Fibroblast of lung (primary cell): ENCODE measurements at places on chromosomes 5 and 9. TPM values are rescaled to one million over a fixed set of nuclear protein-coding genes. Genes with fewer than 3 reads are reported as not detected.
A peak's percentile ranks its signal among the peaks of the same experiment; 100 is the strongest.

The FAM78A gene
- 0.33 and 0.51 TPM in 2 replicates for total RNA-seq

GRCh38 chr5:107483231-107484024, 187.3 kb downstream of the EFNA5 start:
- no peak overlapping the region for H3K4me3 ChIP-seq
- H3K4me1 ChIP-seq: no peaks in the 10 kb centered on the region
- no peak overlapping the region for H3K27ac ChIP-seq
- DNase-seq: no peak

DNA sequence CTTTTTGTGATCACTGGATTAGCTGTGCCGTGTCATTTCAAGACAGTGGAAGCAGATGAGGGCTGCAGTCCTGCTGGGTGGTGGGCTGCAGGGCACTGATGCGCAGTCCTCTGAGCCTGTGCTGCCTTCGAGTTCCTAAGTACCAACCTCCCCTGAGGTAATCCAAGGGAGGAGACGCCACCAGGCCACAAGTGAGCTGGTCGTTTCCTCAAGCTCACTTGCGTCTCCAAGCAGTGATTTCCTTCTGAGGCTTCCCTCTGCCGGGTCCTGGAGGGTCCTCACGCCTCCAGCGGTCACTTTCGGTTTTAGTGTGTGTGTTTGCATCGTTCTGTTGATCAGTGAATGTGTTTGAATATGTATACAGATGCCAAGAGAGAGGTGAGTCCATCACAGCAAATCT, 115.7 kb downstream of the TRIO start:
- peaks cover 25% of the 10 kb centered on the region for H3K4me1 ChIP-seq
- no peak overlapping the region for H3K4me3 ChIP-seq
- H3K36me3 ChIP-seq: peaks cover 2% of the 10 kb centered on the region
- H3K27ac ChIP-seq: no peak overlapping the region
- no peaks in the 10 kb centered on the region for H3K27me3 ChIP-seq

DNA sequence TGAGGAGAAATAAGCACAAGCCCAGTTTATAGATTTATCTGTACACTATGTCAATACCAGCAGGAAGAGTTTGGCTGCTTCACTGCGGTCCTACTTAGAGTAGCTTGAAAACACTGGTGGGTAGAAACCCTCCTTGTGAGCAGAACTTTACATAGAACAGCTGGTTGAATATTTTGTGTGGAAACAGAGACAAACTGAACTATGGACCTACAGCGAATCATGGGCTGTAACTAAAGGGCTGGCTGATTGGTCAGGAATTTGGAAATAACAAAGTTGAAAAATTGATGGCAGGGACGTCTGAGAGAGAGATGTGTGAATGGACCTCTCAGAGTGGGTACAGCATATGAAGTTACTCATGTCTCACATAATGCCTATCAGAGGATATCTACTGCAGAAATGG, 392.5 kb downstream of the MAN2A1 start:
- H3K27ac ChIP-seq: no peak overlapping the region
- no peaks in the 10 kb centered on the region for H3K36me3 ChIP-seq
- H3K27me3 ChIP-seq: no peaks in the 10 kb centered on the region
- peaks cover 2% of the 10 kb centered on the region for H3K4me1 ChIP-seq
- DNase-seq: no peak

DNA sequence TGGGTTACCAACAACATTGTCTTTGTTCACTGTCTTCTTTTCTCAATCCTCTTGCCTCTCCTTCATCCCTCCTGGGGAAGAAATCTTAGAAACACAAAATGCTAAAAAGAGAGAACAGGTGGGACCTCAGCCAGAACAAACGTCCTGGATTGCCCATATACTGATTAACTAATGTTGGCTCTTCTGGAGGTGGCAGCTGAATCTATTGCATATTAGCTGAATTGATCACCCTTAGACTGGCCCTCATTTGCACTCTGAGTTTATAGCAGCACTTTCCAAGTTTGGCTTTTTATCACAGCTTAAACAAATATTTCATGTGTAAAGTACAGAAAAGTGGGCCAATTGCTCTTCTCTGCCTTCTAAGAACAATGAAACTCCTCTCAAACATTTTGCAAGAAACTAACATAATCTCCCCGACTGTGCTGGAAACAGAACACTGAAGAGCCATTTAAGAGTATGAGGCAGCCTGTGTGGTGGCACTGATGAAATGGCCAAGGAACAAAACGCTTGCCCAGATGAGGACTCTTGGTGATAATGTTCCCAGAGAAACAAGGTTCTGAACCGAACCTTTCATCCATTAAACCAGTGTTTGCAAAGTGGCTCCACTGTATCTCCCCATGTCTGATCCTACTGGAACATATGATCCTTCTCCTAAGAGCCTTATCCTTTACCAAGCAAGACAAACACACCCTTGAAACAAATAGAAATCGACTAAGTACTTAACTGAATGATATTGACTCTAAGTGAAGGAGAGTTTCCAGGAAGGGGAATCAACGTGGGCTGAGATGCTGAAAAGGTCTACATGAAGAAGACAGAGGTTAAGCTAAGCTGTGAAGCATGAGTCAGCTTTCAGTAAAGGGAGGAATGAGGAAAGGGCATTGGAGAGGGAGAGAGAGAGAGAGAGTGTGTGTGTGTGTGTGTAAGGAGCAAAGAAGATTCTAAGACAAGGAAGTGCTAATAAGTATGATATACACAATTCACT, 83.2 kb upstream of the LIFR start:
- no peak overlapping the region for H3K27ac ChIP-seq
- DNase-seq: peak; percentile 53
- no peak overlapping the region for H3K4me3 ChIP-seq
- H3K36me3 ChIP-seq: no peaks in the 10 kb centered on the region
- peaks cover 20% of the 10 kb centered on the region for H3K27me3 ChIP-seq

DNA sequence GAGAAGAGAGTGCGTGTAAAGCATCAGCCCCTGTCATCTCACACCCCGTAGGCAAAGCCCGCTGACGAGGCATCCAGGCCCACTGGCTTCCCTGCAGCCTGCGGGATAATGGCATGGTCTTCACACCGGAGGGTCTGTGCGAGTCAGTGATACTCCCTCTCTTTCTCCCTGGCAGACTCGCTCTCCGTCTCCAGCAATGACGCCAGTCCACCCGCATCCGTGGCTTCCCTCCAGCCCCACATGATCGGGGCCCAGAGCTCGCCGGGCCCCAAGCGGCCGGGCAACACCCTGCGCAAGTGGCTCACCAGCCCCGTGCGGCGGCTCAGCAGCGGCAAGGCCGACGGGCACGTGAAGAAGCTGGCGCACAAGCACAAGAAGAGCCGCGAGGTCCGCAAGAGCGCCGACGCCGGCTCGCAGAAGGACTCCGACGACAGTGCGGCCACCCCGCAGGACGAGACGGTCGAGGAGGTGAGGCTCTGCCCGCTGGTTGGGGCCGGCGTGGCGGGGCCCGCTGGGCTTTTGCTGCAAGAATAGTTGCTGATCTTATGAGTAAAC, 120.7 kb upstream of the OTULINL start:
- no peak overlapping the region for H3K4me3 ChIP-seq
- H3K27me3 ChIP-seq: no peaks in the 10 kb centered on the region
- DNase-seq: no peak
- no peak overlapping the region for H3K27ac ChIP-seq

DNA sequence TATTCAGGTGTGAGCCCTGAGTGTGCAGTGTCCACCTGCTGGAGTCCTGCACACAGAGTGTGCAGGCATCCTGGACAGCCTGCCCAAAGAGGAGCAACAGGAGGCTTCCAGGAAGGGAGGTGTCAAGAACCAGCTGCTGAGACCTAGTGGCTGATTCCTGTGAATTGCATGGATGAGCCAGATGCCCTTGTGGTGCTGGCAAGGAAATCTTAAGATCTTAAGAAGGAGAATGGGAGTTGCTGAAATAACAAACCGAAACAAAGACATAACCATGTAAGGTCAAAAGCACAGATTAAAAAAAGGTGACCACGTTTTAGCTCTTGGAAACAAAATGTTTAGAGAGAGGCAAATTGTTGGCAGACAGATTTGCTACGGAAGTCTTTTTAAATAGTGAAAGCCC, 29.3 kb upstream of the RPS23 start:
- no peaks in the 10 kb centered on the region for H3K4me1 ChIP-seq
- H3K4me3 ChIP-seq: no peak overlapping the region
- H3K36me3 ChIP-seq: no peaks in the 10 kb centered on the region
- no peak overlapping the region for H3K27ac ChIP-seq
- peak; percentile 44 for DNase-seq
- H3K27me3 ChIP-seq: no peaks in the 10 kb centered on the region
